Activated naive CD4-positive, alpha-beta T cell treated with anti-CD3 and anti-CD28 coated beads, Interleukin-2, amount 50 U/mL, for 72 hours (primary cell): ENCODE measurements at places on chromosomes 3 and 15. TPM values are rescaled to one million over a fixed set of nuclear protein-coding genes. Genes with fewer than 3 reads are reported as not detected.

Gene KCNMB3
- 0.55 TPM for total RNA-seq

Gene THPO
- not detected for total RNA-seq

Gene CNOT10
- 60.2 TPM for total RNA-seq

Gene TEX9
- total RNA-seq: 1.5 TPM

Gene MFSD1
- total RNA-seq: 21.8 TPM

Gene HRH1
- total RNA-seq: 1.6 TPM

Gene GABRA5
- total RNA-seq: not detected

Gene COL6A5
- total RNA-seq: not detected

Gene KNG1
- total RNA-seq: not detected

Gene TLR9
- 0.18 TPM for total RNA-seq

Gene CHDH
- 0.47 TPM for total RNA-seq
